AG10803 (cell line): ENCODE measurements at places on chromosomes 4 and X.

GRCh38 chrX:50747471-50747900, 66.5 kb downstream of the SHROOM4 start:
- DNase-seq, result peak; percentile 93

DNA sequence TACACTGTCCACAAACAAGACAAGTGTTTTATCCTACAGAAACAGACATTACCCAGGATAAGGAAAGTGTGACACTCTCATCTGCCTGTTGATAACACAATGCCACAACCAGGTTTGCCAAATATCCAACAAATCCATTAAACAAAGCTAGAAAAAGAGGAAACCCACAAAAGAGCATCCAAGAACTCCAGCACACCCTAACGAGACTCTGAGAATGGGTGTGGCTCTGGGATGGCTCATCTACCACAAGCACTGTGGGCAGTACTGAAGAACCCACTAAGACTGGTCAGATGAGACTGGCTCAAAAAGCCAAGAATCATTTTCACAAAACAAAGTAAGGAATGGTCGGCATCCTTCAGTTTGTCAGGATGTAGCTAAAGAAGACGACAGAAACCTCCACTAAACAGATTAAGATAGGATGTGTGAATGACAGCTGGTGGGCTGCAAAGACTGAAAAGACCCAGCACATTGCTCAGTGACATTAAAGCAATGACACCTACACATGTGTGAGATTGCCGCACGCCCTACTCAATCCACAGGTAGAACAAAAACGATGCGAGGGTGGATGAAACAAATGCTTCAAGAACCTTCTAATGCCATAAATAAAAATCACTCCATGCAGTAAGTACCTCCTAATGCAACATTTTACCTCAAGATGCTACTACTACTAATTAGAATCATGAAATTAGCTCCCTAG, 14.7 kb downstream of the ATP8A1 start:
- DNase-seq, result no peak

DNA sequence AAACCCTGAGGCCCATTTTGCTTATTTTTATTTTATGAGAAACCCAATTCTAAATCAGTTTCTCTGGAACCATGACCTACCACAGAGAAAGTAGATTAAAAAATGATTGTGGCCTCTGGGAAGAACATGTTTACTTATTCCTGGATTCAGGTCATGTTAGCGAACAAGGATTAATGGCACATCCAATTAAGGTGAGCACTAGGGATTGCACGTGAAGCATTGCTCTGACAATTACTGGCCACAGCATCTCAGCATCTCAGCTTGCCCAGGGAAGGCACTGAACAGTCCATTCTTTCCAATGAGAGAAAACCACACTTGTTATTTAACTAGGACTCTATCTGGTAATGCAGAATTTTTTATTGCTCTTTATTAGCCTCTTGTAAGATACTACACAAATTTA, 119.8 kb downstream of the ZNF330 start:
- DNase-seq, result no peak

GRCh38 chrX:30931920-30932319, 42.9 kb upstream of the TAB3 start:
- no peak for DNase-seq

- peak; percentile 49 for DNase-seq
Measured at GRCh38 chrX:102659790-102660757, 8.8 kb downstream of the GPRASP1 start.

- no peak for DNase-seq
Measured at GRCh38 chrX:42385730-42386129, 392.2 kb downstream of the PPP1R2C start.

- no peak for DNase-seq
Measured at GRCh38 chrX:16119353-16120220, 3.8 kb upstream of the GRPR start.

DNA sequence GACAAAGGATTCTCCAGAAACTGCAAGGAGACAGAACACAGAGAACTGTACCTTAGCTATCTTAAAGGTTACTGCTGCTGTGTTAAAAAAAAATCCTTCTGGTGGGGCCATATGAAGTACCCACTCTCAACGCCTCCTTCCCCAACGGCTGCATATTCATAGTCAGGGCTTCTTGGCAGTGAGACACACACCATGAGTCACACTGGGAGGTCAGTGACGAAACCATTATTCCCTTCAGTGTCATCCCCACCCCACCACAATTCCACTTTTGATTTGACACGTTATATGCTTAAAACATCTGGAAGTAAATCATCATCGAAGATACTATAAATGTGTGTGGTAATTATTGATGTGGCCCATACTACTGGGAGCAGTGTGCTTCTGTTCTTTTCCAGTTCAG, 271.5 kb downstream of the LDB2 start:
- peak; percentile 94 for DNase-seq

DNA sequence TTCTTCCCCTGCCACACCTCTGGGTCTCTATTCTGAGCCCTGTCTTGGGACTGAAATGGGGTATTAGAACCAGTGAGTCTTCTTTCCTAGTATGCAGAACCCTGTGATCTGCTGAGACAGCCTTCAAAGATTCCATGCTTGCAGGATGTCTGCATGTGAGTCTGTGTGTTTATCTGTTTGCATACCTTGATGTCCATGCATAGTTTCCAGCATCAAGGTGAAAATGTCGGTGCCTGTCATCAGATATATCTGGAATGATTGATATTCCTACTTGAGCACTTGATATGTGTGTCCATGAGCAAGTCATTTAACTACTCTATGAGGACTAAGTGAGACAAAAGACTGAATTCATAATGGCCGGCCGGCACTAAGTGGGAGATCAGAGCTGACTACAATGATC, 117.0 kb upstream of the HS3ST1 start:
- DNase-seq, result no peak

DNA sequence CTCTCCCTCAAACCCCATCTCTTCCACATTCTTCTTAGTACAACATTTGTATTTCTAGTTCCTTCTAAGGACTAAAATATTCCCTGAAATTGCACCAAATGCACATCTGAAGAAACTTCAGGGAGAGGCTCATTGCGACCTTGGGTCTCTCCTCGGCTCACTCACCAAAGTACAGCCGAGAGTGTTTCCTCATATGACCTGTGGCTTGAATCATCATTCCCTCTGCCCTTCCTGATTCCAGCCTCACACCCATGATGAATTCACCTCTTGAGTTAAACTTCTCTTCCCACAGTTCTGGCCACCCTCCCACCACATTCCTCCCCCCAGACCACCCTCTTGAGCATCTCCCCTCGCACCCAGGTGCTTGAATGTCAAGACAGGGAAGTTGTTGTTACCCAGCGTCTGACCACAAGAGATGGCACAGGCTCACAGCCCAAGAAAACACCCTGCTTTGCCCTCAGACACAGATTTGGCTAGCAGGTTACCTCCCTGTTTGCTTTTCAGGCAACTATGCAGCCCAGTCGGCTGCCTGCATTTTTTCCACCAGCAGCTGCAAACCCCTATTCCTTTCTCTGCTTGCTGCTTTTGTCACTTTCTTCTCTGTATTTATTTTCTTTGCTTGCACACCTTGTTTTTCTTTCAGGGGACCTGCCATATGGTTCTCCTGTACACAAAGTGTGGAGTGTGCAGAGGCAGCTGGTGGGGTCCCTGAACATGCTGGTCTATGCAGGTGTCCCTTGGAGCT, 214.8 kb downstream of the SPATA18 start:
- no peak for DNase-seq

DNA sequence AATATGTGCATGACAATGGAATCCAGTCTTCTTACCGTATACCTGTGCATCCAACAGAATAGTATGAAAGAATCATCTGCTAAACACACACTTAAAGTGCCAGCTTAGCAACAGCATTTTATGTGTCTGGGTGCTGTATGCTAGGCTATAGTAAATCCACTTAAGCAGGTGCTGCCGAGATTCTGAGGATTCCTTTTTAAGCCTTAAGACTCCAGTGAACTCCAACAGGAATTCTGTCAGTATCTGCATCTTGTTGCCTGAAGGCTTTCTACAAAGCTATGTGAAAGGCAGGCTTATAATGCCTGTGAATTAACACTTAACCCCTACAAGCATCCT, 1076.4 kb upstream of the PABPC4L start:
- DNase-seq, result no peak

DNA sequence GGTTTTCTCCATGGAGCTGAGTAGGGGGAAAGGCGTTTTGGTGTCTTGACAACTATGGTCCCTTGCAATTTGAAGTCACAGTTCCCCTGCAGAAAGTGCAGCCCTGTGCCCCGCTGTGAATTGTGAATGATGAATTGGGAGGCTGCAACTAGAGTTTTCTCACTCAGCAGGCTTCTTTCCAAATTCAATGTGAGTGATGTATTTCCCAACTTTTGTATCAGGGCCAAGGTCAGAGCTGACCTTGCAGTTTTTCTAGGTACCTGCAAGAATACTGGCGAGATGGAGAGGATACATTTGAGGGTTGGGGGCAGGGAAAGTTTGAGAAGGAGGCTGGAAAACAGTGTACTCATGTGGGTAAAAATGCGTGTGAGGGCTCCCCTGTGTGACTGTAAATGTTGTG, 11.7 kb downstream of the PHEX start:
- no peak for DNase-seq

DNA sequence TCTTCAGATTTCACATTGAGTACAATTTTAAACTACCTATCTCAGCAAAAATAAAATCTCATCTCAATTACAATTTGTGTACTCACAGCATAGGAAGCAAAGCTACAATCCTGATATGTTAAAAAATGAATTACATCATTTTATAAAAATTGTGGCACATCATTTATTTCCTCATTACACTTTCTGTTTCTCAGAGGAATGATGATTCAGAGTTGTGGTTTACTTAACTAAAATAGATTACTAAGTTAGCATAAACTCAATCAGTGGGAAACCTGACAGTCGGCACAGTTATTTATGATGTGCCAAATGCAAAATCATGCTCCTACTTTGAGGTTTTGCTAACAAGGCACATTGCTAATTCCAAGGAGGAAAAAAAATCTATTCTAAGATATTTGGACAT, 325.0 kb downstream of the FBXO8 start:
- peak; percentile 4 for DNase-seq

- no peak for DNase-seq
Measured at GRCh38 chr4:113145147-113145518, 95.7 kb downstream of the ANK2 start.

DNA sequence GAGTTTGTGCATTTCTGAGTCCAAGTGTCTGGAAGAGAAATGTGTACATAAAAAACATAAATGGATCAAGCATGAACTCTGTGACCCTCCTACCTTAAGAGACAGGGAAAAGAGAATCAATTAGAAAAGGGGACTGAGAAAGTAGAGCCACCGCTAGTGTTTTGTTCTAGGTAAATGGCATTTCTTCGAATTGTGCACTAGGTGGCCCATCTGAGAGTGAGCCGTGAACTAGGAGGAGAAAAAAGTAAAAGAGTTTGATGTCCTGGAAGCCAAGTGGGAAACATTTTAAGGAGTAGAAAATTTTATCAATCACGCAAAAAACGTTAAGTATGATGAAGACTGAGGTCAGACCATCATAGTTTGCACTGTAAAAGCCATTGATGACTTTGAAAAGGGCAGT, 55.1 kb downstream of the NAF1 start:
- no peak for DNase-seq

DNA sequence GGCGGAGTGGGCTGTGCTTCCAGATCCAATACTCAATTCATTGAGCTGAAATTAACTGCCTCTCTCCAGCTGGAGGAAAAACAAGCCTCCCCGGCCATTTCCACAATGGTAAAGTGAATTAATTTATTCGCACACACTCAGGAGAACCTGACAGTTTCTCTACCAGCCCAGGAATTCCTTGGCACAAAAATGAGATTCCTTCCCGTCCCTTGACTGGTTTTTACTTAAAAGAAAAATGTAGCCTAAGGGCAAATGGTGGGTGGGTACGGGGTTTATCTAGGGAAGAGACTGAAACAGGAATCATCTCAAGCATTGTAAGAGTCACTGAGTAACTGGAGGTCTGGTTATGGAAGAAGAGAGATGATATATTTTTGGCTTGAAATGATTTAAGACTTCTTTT, 102.7 kb downstream of the VCX3A start:
- no peak for DNase-seq

- DNase-seq, result no peak
Measured at GRCh38 chr4:11765849-11766453, 337.3 kb upstream of the HS3ST1 start.

DNA sequence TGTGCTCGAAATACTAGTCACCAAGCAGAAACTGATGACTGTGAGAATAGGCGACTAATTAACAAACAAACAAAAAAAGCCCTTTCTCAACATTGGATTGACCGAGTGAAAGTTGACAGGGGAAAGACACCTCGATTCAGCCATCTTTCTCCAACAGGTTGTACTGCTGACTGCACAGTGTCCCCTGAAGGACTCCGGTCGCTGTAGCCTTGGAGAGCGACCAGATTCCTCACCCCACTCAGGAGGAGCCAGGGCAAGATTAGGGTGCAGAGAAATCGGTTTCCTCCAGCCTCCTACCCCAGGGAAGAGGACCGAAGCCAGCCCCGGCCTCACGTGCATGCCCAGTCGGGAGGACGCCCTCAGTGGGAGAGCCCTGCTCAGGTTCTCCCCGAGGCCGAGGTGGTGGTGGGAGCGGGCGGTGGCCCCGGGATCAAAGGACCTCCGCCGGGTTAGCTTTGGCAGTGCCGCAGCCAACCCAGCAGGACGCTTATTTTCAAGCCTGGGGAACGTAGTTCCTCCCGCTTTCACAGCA, 1.1 kb upstream of the RAP1GDS1 start:
- no peak for DNase-seq

DNA sequence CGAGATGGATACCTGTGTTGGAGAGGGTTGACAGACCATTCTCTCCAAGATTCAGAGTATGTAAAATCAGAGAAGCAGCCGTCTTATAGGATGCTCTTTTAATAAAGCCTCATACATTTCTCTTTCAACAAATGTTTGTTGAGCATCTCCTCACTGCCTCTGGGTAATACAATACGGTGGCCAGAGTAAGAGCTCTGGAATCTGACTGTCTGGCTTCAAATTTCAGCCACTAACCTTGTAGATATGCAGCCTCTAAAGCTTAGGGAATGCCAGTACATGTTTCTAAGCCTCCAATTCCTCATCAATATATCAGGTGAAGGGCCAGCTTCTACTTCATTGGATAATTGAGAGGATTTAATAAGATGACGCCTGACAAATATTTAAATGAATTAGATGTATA, 61.3 kb downstream of the CLNK start:
- DNase-seq, result no peak

DNA sequence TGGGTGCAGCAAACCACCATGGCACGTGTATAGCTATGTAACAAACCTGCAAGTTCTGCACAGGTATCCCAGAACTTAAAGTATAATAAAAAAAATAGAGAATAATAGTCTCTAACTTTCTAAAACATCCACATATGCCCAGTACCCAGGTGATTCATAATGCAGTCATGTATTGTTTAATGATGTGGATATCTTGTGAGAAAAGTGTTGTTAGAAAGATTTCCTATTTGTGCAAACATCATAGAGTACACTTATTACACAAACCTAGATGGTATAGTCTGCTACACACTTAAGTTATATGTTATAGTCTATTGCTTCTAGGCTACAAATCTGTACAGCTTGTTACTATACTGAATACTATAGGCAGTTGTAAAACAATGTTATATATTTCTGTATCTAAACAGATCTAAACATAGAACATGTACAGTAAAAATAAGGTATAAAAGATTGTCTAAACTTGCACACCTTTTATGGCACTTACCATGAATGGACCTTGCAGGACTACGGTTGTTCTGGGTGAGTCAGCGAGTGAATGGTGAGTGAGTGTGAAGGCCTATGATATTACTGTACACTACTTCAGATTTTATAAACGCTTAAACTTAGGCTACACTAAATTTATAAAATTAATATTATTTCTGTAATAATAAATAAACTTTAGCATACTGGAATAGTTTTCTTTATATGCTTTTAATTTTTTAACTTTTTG, 232.2 kb upstream of the SLIT2 start:
- no peak for DNase-seq
